Cortex of kidney (tissue), 1 donor: ENCODE measurements at places on chromosomes 12 and 14.

DNA sequence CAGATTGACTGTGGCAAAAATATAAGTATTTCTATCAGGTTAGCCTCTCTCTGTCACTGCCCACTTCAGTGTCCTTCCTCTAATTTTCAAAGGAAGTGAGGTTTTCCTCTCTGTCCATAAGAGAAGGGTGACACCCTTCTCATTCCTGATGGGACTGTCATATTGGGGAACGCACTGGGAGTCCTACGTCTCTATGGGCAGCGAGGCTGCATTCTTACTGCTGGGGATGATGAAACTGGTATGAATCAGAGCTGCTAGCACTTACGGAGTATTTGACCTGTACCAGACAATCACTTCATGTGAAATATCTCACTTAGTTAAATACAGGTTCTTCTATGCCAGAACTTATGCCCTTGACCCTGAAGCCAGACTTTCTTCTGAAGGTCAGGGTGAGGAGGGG lies 436.3 kb downstream of the DPF3 start:
- no peak for DNase-seq

DNA sequence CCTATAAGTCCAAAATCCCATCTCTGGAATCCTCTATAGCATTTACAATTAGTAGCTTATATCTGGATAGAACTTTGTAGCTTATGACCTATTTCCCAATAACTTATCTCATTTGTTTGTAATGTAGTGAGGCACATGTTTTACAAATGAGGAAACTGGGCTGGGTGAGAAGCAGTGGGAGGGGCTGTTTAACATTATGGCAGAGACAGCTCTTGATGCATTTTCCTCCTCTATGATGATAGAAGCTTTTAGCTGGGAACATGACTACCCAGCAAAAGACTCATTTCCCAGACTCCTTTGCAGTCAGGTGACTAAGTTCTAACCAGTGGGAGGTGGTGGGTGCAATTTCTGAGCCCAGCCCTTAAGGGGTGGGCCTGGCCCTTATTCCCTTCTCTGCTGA lies 179.7 kb downstream of the TTC8 start:
- no peak for DNase-seq

- DNase-seq = no peak
Measured at GRCh38 chr12:25816637-25817036, 141.8 kb upstream of the RASSF8 start.

GRCh38 chr12:11543457-11544158 lies 105.9 kb upstream of the ETV6 start:
- no peak for DNase-seq

- DNase-seq = no peak
Measured at GRCh38 chr12:108717243-108717642, 14.1 kb downstream of the CORO1C start.

GRCh38 chr14:51260225-51260624 lies 20.2 kb downstream of the TMX1 start:
- DNase-seq = no peak

DNA sequence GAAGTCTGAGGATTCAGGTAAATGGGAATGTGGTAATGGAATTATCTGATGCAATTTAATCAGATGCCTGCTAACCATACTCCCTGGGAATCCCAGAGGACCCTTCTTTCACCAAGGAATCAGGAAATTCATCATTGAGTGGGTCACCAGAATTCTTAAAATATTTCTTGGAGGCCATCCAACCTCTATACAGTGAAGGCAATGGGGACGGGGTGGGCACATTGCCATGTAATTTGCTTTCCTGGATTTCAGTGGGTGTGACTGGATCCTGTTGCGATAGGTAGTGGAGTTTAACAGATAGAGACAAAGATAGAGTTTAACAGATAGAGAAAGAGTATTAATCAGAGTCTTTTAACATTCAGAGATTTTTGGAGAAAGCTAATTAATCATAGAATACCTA lies 394.4 kb downstream of the DAD1 start:
- DNase-seq = no peak

GRCh38 chr14:89504602-89505313 lies 87.7 kb upstream of the FOXN3 start:
- DNase-seq = no peak

DNA sequence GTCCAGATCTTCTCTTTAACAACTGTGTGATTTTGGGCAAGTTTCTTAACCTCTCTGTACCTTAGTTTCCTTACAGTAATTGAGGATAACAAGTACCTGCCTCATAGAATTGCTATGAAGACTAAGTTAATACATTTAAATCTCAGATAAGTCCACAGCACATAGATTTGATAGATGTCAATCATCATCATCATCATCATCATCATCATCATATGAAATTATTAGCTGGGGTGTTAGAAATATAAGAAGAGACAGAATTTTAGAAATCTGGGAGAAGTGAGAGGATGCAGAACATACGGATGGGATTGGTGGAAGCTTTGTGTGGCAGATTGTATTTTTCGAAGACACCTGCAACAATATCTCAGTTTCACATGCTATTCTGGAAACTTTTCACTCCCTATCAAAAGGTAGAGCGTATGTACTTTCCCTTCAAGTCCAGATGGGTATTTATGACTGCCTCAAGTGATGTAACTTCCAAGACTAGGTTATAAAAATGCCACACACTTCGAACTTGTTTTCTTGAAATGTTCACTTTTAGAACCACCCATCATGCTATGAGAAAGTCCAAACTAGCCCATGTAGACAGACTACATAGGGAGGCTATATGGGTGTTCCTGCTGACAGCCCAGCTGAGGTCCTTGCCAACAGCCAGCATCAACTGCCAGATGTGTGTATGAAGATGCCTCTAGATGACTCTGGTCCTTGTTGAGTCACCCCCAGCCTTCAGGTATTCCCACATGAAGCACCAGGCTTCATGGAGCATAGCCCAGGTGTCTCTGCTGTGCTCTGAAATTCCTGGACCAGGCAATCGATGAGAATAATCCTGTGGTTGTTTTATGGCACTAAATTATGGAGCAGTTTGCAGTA lies 20.7 kb upstream of the SDR39U1 start:
- no peak for DNase-seq

- no peak for DNase-seq
Measured at GRCh38 chr12:108387771-108388170, 48.7 kb upstream of the CMKLR1 start.

DNA sequence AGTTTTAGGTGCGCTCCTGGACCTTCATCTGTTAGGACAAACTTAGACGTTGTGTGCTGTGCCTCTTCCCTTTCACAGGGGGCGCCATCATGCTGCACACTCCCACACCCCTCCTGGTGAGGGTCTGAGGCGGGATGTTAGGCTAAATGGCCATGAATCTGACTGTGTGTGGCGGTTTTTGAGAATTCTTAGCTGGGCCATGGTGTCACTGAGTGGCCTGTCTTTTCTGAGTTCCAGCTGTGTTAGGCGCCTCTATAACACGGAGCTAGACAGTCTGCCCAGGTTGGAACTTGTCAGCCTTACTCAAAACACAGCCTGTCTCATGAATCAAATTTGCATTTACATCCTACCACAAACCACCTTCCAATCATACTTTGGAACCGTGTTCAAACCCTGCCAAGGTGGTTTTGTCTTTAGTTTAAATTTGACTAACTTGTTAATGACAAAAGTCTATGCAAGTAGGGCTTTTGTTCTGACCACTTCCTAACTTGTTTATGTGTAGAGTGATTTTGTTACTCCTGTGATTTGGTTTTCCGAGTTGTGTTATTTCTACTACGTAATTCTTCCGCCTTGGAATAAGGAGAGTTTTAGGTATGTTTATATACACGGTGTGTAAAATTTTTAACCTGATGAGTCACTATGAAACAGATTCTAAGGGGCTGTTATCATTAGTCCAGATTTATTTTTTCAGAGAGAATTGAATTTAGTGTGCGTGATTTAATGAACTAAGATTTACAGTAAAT lies 19.6 kb downstream of the ACVR1B start:
- DNase-seq = no peak

- DNase-seq = no peak
Measured at GRCh38 chr12:39887856-39888255, 218.0 kb downstream of the SLC2A13 start.

DNA sequence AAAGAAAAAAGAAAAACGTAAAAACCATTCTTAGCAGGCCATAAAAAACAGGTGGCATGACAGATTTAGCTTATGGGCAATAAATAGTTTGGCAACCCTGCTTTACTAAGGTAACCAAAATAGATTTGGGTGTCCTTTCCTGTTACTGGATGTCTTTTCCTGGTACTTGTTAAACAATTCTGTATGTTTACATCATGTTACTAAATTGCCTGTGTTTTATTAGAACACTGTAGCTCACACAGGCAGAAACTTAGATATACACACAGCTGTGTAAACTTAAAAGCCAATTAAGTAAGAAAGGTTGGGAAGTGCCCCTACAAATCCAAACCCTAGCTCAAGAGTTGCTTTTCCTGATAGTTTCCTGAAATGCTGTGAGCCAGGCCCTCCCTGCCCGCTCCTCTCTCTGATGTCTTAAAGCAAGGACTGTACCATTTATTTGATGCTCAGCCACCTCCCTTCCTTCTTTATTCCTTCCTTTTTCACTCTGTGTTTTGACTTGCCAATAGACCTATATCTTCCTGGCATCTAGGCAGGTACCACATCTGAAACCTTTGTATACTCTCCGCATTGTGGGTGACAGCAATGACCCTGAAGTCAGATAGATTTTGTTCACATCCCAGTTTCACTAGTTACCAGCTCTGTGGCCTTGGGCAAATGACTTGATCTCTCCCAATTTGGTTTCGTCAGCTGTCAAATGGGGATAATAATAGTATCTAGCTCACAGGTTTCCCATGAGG lies 3.7 kb upstream of the CAMKK2 start:
- DNase-seq = no peak

DNA sequence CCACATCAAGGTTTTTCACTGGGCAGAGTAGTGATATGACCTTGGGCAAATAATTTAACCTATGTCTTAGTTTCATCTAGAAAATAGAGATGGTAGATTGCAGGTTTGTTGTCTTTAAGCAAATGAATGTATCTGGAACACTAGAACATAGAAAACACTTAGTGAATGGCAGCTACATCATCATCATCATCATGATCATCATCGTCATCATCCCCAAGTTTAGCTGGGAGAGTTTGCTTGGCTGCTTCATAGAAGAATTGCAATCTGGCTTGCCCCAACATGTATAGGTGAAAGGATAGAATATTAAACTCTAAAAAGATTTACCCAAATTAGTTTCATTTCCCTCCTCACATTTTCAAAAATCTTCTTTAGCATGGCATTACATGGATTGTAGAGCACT lies 91.3 kb upstream of the TMEM260 start:
- DNase-seq = no peak

DNA sequence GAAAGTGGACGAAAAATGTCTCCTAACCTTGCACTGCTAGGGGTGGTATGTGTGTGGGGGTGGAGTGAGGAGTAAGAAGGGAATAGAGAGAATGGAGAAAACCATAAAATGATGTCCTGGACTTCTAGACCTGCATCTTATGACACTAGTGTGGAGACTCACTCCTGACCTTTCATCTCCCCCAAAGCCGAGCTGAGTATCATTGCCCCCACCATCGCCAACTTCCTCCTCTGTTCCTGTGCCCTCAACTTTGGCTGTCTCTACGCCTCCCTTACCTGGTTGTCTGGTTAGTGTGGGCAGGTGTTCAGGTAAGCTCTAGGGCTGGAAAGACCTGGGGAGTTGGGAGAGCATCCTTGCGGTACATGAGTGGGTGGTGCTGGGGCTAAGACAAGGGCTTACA lies 4.5 kb upstream of the KLHL33 start:
- DNase-seq = no peak

- DNase-seq = no peak
Measured at GRCh38 chr14:32908196-32909084, 30.2 kb upstream of the NPAS3 start.

DNA sequence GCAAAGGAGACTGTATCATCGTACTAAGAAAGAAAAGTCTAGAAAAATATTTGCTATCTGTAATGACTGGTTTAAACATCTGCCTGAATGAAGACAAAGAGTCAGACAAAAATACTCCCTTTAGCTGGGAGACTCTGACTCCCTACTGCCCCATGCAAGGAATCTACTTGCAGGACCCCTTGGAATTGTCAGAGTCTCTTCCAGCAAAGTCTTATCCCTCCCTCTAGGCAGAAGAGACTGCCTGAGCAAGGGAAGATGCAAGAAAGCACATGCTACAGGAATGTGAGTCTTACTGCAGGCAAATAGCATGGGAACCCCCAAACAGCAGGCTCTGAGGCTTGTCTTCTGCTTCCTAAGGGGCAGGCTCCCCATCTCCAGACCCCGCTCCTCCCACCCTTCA lies 154.0 kb downstream of the KCNA5 start:
- no peak for DNase-seq

GRCh38 chr12:58452546-58452945 lies 467.8 kb downstream of the LRIG3 start:
- no peak for DNase-seq

DNA sequence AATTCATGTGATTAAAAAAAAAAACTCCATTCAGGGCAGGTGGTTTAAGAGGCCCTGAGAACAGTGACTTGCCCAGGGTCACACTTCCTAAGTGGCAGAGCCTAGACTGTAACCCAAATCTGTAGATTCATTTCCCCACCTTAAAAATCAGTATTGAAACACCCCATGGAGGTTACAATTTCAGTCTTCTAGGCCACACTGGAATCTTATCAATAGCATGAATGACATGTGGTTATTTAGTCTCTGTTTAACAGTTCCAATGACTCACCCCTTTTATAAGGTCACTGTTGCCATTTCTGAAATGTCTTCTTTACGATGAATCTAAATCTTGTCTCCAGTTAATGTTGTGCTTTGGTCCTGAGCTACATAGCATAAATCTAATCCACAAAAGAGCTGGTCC lies 262.3 kb upstream of the GRIP1 start:
- DNase-seq = no peak

DNA sequence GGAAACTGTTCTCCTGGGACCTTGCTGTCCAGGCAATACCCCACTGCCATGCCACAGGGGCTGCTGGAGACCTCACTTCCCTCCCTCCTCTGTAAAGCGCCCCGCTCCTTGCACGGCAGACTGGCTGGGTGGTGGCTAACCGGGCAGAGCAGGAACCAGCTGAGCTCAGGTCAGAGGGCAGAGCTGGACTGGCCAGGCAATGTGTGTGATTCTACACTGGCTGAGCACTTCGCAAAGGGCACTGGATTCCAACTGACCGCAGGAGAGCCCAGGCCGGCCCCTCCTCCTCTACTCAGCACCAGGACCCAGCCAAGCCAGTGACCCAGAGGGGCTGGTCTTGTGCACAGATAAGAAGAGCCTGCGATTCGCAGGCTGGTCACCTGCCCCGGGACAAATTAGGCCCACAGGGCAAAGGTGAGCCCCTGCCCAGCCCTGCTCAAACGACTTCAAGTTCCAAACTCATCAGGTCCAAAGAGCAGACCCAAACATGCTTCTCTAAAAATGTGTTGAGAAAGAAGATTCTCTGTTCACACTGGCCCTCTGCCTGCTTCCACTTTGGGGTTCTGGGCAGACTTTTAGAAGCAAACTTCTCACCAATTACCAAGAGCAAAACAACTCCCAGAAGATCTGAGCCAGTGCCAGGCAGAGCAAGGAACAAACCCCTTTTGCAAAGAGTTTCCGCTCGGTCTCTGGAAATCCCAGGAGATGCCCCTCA lies 54.9 kb upstream of the DIO3 start:
- no peak for DNase-seq

GRCh38 chr14:20400589-20400964 lies 12.7 kb downstream of the TEP1 start:
- no peak for DNase-seq
